Activated T-cell treated with anti-CD3 and anti-CD28 coated beads, Interleukin-2, amount 50 U/mL, for 72 hours (primary cell): ENCODE measurements at places on chromosomes 3 and 15. TPM values are rescaled to one million over a fixed set of nuclear protein-coding genes. Genes with fewer than 3 reads are reported as not detected.

GRCh38 chr3:70808881-70809280 is 496.4 kb upstream of the MDFIC2 start:
- H3K4me1 ChIP-seq: no peaks in the 10 kb centered on the region
- H3K27ac ChIP-seq: no peak overlapping the region
- peaks cover 72% of the 10 kb centered on the region for H3K27me3 ChIP-seq

GRCh38 chr3:30418443-30418842 is 188.0 kb upstream of the TGFBR2 start:
- H3K36me3 ChIP-seq: no peaks in the 10 kb centered on the region
- H3K27ac ChIP-seq: no peak overlapping the region
- no peak overlapping the region for H3K4me3 ChIP-seq
- H3K27me3 ChIP-seq: no peaks in the 10 kb centered on the region
- peaks cover 8% of the 10 kb centered on the region for H3K4me1 ChIP-seq
- no peak for DNase-seq

The ATP13A5 gene
- total RNA-seq: not detected

GRCh38 chr3:50737193-50737905 is 62.6 kb downstream of the DOCK3 start:
- no peaks in the 10 kb centered on the region for H3K4me1 ChIP-seq
- H3K4me3 ChIP-seq: no peak overlapping the region
- no peak for DNase-seq

DNA sequence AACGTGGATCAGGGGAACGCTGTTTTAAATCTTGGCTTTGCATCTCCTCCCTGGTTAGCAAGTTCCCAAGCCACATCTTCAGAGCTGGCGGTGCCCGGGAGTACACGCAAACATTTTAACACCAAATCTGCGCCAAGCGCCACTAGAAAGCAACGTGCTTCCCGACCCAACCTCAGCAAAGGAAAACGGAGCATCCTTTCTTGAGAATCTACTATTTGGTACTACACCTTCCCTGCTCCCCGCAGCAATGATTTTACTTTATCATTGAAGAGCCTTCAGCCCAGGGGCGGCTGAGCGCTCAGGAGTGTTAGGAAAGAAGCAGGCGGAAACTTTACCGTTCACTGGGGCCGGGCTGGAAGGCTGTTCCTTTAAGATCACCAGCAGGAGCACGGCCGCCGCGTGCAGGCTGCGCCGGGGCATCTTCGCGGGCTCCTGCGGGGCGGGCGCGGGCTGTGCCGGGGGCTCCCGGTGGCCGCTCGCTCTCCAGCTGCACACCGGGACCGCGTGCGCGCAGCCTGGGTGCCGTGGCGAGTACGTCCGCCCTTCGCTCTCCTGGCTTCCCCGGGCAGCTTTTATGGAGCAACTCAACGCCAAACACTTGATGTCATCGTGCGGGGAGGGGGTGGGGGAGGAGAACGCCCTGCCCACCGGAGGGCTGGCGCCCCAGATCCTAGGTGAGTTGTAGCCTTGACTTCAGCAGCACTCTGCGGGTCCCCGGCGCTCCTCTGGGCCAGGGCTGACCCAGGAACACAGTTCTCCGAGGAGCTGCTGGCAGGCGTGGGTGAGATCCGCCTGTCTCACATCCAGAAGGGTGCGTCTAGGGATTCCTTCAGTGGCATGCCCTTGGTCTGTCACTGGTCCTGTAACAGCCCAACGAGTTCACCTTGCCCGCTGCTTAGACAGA is at the start of gene CA12:
TSS of gene CA12 (minus strand) at position 546 of the 904 bp plus-strand sequence. CDS start at position 420, 126 bp downstream.
- H3K4me3 ChIP-seq: peak within 1 kb of the TSS; percentile 81
- peaks cover 51% of the 10 kb centered on the region for H3K4me1 ChIP-seq
- peaks cover 84% of the 10 kb centered on the region for H3K27me3 ChIP-seq
- DNase-seq: peak; percentile 18
- no peak within 1 kb of the TSS for H3K27ac ChIP-seq

The MCTP2 gene
- total RNA-seq: 119 TPM

GRCh38 chr15:39874890-39875549 is 45.0 kb downstream of the GPR176 start:
- peak overlapping the region; percentile 29 for H3K4me3 ChIP-seq
- no peaks in the 10 kb centered on the region for H3K27me3 ChIP-seq
- H3K27ac ChIP-seq: no peak overlapping the region

DNA sequence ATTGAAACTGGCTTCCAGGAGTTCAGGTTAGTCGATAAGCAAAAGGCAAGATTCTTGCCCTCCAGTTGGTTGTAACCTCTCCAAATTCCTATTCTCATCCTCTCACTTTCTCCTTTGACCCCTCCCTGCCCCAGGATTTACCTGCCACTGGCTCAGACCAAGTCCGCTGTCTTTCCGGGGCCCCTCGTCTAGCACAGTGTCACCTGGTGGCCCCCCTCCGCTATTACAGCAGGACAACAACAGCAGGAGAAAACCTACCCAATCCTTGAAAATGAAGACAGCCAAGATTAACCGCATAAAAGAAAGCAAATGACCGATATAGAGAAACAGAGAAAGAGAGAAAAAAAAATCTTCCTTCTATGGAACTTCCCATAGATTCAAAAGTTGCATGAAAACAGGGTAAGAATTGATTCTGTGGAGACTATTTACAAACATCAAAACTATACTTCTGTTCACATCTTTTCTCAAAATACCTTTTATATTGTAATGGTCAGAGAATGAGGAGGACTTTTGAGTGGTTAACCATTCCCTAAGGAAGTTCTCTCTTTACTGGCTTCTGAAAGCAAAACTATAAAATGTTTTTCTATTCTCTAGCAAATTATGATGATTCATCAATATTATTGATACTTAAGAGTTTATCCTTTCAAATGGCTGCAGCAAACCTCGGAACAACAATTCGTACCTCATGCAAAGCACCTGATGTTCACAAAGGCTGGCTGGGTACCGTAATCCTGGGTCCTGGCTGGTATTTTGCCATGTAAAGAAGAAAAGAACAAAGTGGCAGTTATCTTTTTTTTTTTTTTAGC is 10.0 kb upstream of the ST8SIA2 start:
- H3K27ac ChIP-seq: no peak overlapping the region
- H3K36me3 ChIP-seq: no peaks in the 10 kb centered on the region
- DNase-seq: peak; percentile 45
- no peaks in the 10 kb centered on the region for H3K4me1 ChIP-seq
- no peak overlapping the region for H3K4me3 ChIP-seq

The NOX5 gene
- total RNA-seq: not detected

The AGTR1 gene
- not detected for total RNA-seq

GRCh38 chr3:128854475-128854874 is 24.9 kb upstream of the ACAD9 start:
- H3K4me3 ChIP-seq: no peak overlapping the region
- no peaks in the 10 kb centered on the region for H3K27me3 ChIP-seq
- H3K27ac ChIP-seq: no peak overlapping the region
- H3K36me3 ChIP-seq: peaks cover 20% of the 10 kb centered on the region
- no peaks in the 10 kb centered on the region for H3K4me1 ChIP-seq

- peaks cover 25% of the 10 kb centered on the region for H3K27me3 ChIP-seq
- no peak for DNase-seq
- H3K36me3 ChIP-seq: no peaks in the 10 kb centered on the region
Observed at GRCh38 chr15:58056015-58056414, 9.5 kb downstream of the ALDH1A2 start.

DNA sequence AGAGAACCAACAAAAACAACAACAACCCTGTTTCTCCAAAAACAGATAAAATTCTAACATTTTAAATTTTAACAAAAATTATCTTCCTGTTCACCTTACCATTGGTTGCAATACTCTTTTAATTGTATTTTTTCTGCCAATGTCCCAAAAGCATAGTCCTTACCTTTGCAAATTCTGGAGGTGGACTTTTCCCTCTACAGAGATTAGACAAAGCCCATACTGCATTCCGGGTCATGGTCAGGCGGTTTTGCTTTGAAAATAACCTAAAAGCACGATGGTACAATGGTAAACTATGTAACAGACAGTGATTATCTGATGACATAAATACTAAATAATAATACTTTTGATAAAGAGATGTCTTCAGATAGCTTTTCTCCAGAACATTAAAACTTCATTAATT is 35.5 kb upstream of the WDR5B start:
- no peaks in the 10 kb centered on the region for H3K27me3 ChIP-seq
- H3K4me3 ChIP-seq: no peak overlapping the region
- H3K36me3 ChIP-seq: peaks cover 14% of the 10 kb centered on the region
- peak overlapping the region; percentile 28 for H3K27ac ChIP-seq
